ENCODE measurements at places on chromosomes 12 and 14. TPM values are rescaled to one million over a fixed set of nuclear protein-coding genes. Genes with fewer than 3 reads are reported as not detected.

DNA sequence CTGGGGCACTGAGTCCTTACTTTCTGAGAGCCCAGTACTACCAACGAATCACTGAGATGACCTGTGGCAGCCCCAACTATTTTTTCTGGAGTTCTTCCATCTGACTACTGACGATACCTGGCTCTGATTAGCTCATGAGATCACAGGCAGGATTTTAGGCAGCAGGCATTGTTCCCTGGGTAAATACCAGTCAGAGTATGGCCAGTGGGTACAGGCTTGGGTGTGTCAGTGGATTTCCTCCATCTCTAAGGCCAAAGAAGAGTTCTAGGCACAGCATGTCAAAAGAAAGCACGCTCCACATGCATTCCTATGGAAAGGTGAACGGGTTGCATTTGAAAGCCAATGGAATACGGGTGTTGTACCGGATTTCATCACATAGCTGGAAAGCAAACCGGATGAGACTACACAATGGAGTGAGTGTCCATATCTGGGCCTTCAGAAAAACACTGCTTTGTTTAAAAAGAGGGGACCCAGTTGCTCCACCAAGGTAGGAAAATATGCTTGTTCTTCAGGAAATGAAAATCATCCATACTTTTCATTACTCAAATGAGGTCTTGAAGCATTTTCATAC is 55.0 kb downstream of the PAX9 start:
- no peak for DNase-seq

DNA sequence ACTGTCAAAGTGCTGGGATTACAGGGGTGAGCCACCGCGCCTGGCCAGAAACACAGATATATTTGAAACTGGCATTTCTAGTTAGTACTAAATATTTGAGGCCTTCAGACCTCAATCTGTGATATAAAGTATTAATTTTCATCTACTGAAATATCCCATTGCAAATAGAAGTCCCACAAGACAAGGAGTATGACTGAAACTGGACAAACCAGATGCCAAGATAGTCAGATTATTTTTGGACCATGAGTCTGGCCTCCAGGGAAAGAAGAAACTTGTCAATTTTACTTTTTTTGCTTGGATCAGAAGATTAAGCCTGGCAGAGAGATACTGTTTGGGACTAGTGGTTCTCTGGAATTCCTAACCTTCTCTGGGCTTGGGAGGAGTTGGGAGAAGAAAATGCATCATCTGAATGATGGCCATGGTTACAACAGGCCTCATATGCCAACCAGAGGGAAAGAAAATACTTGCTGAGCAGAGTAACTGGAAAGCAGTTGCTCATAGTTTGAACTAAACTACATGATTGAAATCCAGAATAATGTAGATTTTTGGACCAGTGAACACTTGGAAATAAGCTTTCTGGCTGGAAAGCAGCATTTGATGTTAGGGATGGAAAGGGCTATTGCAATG is 2.9 kb upstream of the SMOC1 start:
- DNase-seq = no peak

Gene NXPH4
- 0.13 TPM for total RNA-seq

Gene BRI3BP
- total RNA-seq = 9.2 TPM

Gene KCNA1
- total RNA-seq = not detected

Gene PLCZ1
- not detected for total RNA-seq

GRCh38 chr12:50032854-50033581 is 7.7 kb upstream of the RACGAP1 start:
- DNase-seq = no peak

DNA sequence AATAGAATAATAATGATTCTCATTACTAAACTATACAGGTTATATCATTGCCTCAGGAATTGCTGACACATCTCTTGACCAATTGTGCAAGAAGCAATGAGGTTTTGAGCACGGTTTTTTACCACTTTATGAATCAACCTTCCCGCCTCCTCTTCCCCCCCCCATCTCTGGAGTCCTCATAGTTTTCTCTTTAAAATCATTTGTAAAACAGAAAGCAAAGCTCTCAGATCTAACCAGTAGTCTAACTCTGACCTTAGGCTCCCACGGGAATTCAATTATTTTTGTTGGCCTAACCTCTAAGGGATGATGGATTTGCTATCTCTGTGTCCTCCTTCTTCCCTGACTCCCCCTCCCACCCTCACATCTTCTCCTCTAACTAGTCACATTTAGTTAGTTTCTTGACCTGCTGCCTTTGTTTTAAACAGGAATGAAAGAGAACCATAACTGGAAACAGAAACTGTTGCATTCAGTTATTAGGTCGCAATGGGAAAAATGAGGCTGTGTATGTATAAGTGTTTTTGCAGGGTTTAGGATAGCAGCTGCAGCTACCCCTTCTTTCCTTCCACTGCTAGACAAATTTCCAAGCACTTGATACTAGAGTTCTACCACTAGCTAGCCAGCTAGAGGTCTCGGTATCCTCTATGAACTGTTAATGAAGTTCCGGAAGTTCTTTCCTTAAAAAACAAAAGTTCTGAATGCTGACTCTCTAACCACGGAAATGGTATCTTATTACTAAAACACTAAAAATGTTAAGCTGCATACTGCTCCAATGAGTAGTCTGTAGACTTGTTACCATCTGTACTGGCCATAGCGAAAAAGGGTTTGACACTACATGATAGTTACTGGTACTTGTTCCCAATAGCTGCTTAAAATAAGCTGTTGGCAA is 65.4 kb downstream of the TAOK3 start:
- DNase-seq = no peak

GRCh38 chr12:103955811-103956508 is 9.7 kb upstream of the TDG start:
- DNase-seq = no peak

GRCh38 chr12:130933269-130933995 is 20.3 kb upstream of the ADGRD1 start:
- DNase-seq = no peak

All from pulmonary artery endothelial cell (primary cell).